ENCODE measurements at places on chromosomes 4 and X. TPM values are rescaled to one million over a fixed set of nuclear protein-coding genes. Genes with fewer than 3 reads are reported as not detected.

- no peak overlapping the region for H3K4me3 ChIP-seq
- H3K27ac ChIP-seq, result no peak overlapping the region
- no peak for DNase-seq
- no peaks in the 10 kb centered on the region for H3K36me3 ChIP-seq
- H3K27me3 ChIP-seq, result no peaks in the 10 kb centered on the region
Observed at GRCh38 chr4:25938366-25938765, 24.3 kb downstream of the SMIM20 start.

GPRIN3 gene
- total RNA-seq, result 3.9 TPM

DNA sequence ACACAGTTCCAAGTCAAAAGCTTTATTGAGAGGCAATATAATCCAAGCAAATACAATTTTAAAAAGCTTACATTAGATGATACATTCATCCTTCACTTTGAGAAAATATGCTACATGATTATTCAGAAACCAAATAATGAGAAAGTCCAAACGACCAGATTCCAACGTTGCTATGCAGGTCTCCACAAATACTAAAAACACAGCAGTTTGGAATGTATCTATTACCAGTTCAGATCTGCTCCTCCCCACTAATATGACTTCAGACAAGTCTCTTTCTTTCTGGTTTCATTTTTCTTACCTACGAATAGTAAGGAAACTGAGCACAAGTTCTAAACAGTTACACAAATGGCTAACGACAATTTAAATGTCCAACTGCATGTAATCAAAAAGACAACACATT, 9.5 kb downstream of the NAF1 start:
- H3K27me3 ChIP-seq, result no peaks in the 10 kb centered on the region
- DNase-seq, result no peak
- no peak overlapping the region for H3K27ac ChIP-seq
- no peaks in the 10 kb centered on the region for H3K36me3 ChIP-seq
- H3K4me3 ChIP-seq, result no peak overlapping the region

SPANXD gene
- not detected for total RNA-seq

TFE3 gene
- 57.3 TPM for total RNA-seq

DNA sequence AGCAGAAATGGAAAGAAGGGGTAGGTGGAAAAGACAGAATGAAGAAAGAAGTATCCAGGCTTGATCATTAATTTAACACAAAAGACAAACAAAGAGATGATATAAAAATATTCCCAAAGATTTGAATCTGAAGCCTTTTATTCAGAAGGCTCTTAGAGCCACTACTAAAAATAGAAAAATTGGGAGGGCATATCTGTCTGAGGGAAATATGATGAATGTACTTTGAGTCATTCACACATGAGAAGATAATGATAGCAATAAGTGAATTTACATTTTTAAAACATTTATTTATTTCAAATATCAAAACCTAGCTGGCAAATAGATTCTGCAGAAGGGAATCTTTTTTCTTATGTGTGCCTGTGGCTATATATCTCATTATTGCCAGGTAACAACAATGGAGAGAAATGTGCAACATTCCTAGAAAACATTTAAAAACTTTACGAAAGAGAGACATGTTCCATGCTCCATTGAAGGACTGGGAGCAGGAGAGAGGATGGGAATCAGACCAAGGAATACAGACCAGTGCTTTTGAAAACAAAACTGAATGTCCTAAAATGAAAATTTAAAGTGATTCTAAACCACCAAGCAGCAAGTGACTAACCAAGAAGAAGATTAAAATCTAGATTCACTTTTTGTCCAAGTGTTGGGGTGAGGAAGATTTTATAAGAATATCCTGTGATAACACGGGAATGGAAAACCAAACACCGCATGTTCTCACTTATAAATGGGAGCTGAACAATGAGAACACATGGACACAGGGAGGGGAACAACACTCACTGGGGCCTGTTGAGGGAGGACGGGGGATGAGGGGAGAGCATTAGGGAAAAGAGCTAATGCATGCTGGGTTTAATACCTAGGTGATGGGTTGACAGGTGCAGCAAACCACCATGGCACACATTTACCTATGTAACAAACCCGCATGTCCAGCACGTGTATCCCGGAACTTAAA, 41.2 kb downstream of the ANXA5 start:
- H3K27ac ChIP-seq, result no peak overlapping the region
- no peaks in the 10 kb centered on the region for H3K27me3 ChIP-seq
- H3K4me3 ChIP-seq, result no peak overlapping the region

DNA sequence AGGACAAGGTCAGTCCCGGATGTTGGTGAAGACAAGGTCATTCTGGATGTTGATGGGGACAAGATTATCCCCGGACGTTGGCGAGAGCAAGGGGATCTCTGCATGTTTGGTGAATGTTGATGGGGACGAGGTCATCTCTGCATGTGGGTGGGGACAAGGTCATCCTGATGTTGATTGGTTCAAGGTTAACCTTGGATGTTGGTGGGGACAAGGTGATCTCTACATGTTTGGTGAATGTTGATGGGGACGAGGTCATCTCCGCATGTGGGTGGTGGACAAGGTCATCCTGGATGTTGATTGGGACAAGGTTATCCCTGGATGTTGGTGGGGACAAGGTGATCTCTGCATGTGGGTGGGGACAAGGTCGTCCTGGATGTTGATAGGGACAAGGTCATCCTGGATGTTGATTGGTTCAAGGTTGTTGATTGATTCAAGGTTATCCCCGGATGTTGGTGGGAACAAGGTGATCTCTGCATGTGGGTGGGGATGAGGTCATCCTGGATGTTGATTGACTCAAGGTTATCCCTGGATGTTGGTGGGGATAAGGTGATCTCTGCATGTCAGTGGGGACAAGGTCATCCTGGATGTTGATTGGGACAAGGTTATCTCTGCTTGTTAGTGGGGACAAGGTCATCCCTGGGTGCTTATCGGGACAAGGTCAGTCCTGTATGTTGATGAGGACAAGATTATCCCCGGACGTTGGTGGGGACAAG, 28.8 kb upstream of the PLCXD1 start:
- no peaks in the 10 kb centered on the region for H3K27me3 ChIP-seq
- no peaks in the 10 kb centered on the region for H3K36me3 ChIP-seq
- H3K27ac ChIP-seq, result no peak overlapping the region
- H3K4me3 ChIP-seq, result no peak overlapping the region
- DNase-seq, result no peak
- H3K4me1 ChIP-seq, result no peaks in the 10 kb centered on the region

ATOH1 gene
- not detected for total RNA-seq

SOX3 gene
- total RNA-seq, result 2.1 TPM

GRCh38 chr4:183920512-183920911, 15.4 kb downstream of the STOX2 start:
- peaks cover 8% of the 10 kb centered on the region for H3K4me1 ChIP-seq
- no peaks in the 10 kb centered on the region for H3K36me3 ChIP-seq
- no peaks in the 10 kb centered on the region for H3K27me3 ChIP-seq
- no peak overlapping the region for H3K4me3 ChIP-seq
- H3K27ac ChIP-seq, result no peak overlapping the region
- DNase-seq, result no peak

DNA sequence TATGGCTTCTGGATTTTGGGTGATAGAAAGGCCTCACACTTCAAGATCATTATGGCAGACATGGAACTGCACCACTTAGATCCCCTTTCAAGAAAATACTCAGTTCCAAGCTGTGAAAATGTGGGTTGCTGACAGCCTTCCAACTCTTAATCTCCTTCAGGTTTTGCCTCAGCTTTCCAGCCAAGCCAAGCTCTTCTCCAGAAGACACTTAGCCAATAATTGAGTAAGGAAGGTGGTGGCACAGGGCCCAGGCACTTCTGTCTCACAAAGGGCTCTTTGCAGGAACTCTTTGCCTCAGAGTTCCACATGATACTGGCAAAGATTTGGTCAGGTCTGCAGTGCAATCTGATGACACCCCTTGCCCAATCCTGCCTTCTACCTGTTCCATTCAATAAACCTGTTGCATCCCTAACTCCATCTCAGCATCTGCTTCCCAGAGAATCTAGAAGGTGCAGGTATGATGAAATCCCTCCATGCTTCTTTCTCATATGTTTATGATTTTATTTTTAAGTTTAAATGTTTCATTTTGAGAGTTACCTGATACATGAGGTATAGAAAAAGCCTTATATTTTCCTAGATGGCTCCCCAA, 30.6 kb downstream of the ANXA5 start:
- no peak for DNase-seq
- H3K27me3 ChIP-seq, result no peaks in the 10 kb centered on the region
- no peaks in the 10 kb centered on the region for H3K4me1 ChIP-seq
- no peak overlapping the region for H3K27ac ChIP-seq

GAB3 gene
- 0.68 TPM for total RNA-seq

DNA sequence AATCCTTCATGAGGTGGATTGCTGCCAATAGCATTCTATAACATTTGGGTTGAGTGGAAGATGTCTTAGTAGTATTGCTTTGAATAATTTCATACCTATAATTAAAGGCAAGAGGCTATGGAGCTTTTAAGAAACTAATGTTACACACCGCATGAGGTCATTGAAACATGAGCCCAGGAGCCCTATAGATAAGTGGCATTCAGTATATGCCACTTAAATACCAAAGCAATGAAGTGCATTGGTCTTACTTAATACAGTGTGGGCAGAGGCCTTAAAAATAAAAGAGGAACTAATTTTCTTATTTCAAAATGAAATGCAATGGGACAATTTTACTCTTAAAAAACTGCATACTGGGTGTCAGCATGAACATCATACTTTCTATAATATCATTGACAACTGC, 47.5 kb downstream of the SPATA18 start:
- DNase-seq, result no peak
- no peaks in the 10 kb centered on the region for H3K4me1 ChIP-seq
- H3K4me3 ChIP-seq, result no peak overlapping the region
- H3K36me3 ChIP-seq, result no peaks in the 10 kb centered on the region
- no peak overlapping the region for H3K27ac ChIP-seq

MXRA5 gene
- total RNA-seq, result 3.9 TPM

DNA sequence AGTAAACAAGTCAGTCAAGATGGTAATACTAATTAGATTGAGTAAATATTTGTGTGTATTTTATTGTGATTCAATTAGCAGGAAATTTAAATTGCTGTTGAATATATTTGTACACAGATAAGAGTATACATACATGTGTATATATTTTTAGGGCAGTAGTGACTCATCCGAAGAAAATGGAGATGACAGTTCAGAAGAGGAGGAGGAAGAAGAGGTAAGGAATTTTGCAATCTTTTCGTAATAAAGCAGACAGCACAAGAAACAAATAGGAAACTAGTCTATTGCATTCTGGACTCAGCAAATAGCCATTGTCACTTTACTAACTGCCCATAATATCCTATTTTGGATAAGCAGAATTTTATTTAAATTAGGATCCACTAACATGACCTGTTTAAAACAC, 6.6 kb downstream of the IBSP start:
- no peaks in the 10 kb centered on the region for H3K4me1 ChIP-seq
- H3K27ac ChIP-seq, result no peak overlapping the region
- no peaks in the 10 kb centered on the region for H3K36me3 ChIP-seq
- no peak overlapping the region for H3K4me3 ChIP-seq
- DNase-seq, result no peak

DNA sequence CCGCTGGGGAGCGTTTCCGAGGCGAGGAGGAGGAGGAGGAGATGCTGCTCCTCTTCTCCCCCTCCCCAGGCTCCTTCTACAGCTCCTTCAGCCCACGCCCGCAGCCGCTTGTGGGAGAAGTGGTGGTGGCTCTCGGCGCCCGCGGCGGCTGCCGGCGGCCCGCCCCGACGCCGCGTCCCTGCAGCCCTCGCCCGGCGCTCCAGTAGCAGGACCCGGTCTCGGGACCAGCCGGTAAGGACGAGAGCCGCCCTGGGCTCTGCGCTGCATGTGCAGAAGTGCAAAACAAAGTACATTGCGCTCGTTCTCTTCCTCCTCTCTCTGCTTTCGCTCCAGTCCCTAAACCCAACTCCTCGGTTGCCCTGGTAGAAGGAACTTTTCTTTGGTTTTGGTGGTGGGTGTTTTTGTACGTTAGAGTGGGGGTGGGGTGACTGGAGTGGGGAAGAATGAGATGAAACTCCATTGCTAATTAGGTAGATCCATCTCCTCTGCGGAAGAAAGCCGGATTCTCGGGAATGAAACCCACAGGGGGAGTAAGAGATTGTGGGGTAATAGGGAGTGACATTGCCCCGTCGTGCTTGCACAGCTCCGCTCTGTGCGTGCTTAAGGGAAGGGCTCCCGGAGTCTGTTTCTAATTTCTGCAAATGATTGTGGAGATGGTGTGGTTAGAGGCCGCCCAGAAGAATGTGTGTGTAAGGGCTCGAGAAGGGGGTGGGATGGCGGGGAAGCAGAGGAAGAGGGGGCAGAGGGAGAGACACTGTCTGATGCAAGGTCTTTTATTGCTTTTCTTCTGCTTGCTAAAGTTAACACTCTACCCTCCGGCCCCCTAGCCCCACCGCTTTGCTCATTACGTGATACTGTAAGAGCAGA, 677 bp downstream of the PTPN13 start:
- peak overlapping the region; percentile 85 for H3K4me3 ChIP-seq
- H3K4me1 ChIP-seq, result peaks cover 6% of the 10 kb centered on the region
- H3K27ac ChIP-seq, result peak overlapping the region; percentile 87
- H3K27me3 ChIP-seq, result no peaks in the 10 kb centered on the region

DNA sequence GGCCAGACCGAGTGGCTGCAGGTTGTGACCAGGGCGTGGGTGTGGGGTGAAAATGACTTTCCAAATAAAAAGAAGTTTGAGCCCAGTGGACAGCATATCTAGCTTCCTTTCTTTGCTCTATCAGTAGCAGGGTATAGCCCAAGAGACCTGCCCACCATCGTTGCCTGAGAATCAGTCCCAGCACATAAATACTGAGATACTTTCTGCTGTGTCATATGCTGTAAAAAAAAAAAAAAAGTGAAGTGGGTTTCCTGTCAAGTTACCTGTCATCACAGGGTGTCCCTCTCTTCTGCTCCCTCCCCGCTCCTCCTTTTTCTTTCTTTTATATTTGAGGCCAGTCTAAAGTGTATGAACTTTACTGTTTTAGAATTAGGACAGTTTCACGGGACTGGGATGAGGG, 330.3 kb upstream of the BOD1L1 start:
- no peak overlapping the region for H3K27ac ChIP-seq
- H3K36me3 ChIP-seq, result no peaks in the 10 kb centered on the region
- no peaks in the 10 kb centered on the region for H3K4me1 ChIP-seq
- DNase-seq, result no peak
- H3K4me3 ChIP-seq, result no peak overlapping the region

DNA sequence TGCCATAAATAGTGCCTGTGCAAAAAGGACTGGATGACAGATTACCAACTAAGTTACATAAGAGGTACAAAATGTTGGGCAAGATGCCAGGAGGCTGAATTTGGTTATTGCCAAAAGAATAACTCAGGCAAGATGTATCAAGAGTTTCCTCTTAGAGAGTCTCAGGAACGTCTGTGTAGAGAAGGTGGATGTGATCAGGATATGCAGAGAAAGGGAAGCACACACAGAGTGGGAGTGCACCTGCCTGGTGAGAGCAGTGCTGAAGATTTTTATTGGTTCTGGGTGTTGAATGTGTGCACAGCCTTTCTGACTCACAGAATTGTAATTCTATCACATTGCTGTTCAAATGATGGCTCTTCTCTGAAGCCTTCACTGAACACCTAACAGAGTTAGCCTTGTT, 156.8 kb upstream of the HS3ST1 start:
- H3K4me3 ChIP-seq, result no peak overlapping the region
- no peak for DNase-seq
- no peaks in the 10 kb centered on the region for H3K27me3 ChIP-seq
- no peaks in the 10 kb centered on the region for H3K36me3 ChIP-seq
- peaks cover 6% of the 10 kb centered on the region for H3K4me1 ChIP-seq

ODAM gene
- total RNA-seq, result not detected

Measured in ovary (tissue), 10 donors.